LHCN-M2 (cell line): ENCODE measurements at places on chromosomes 3 and 15.
A peak's percentile ranks its signal among the peaks of the same experiment; 100 is the strongest.

DNA sequence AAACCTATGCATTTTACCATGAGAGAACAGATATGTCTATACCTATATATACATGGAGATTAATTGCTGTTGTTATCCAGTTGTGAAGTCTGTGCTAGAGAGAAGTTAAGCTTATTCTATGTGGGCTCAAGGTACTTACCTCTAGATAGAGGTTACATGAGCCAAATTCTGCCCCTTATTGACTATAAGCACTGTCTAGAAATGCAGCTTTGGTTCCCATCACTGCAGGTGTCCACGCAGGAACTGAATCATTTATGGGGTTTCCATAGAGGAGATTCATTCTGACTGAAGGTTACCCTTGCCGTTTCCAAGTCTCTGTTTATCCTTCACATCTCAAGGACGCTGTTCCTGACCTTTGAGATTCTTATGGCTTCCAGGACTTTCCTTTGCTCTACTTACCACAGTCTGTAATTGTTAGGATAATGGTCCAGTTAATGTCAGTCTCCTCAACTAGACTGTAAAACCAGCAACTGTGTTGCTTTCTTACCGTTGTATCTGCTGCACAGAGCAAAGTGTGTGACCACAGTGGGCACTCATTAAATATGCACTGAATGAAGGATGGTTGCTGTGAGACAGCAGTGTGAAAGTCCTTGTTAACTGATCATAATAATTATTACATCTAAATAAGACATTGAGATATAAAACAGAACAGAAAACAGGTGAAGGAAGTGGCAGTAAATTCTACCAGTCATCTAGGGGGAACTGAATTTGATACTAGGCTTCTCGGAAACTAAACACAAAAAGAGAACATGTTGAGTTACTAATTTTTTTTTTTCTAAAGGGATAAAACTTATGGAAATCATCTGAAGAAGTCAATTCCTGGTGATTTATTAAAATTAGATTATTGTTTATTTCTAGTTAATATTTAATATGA, 44.0 kb upstream of the BCL6 start:
- no peak for DNase-seq

DNA sequence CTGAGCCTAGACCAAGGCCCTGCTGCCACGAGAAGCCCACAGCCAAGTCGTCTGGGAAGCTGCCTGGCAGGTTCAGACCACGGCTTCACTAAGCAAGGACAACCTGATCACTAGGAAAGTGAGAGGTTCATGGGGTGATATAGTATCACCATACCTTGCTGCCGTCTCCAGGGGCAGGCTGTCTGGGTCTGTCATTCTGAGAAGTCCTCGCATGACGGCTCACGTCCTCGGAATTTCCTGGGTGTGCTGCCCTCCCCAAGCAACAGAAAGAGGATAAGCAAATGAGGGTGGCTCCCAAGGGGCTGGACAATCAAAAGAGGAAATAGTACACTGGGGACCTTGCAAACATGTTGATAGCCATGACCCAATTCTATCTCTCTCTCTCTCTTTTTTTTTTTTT, 207.4 kb upstream of the IGF1R start:
- DNase-seq = no peak

DNA sequence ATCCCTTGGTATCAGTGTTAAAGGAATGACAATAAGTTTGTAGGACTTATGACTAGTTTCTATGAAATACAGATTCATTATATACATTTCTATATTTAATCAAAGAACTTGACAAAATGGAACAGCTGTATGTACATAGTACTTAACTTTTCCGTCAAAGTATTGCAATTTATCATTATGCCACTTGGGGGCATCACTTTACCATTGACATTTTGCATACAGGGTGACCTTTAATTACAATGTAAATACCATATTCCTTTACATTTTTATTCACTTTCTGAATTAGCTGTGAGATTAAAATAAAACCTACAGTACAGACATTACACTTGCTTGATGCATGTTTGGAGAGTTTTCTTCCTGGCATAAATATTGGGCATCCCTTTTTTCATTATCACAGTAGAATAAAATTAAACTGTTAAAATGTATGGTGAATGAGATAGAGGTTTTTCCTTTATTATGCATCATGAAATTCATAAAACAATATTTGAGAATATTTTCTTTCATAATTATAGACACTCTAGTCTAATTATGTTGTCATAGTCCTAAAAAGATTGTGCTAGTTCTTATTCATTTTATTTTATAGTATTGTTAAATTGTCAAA, 6.9 kb downstream of the NEK11 start:
- DNase-seq = peak; percentile 44

DNA sequence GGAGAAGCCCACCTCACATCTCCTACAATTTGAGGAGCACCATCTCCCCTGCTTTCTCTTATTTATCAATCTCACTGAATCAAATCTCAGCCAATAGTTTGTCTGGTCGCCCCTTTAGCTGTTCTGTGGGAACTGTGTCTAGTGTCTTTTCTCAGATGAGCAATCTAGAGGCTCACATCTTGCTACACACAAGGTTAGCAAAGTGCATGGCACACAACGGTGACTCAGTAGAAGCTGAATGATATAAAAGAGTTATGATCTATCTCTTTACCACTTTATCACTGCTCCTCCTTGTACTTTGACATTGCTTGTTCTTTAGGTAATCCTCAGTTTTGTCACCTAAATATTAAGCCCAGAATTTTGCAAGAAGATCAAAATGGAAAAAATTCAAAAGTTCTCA, 16.8 kb upstream of the COLQ start:
- no peak for DNase-seq

DNA sequence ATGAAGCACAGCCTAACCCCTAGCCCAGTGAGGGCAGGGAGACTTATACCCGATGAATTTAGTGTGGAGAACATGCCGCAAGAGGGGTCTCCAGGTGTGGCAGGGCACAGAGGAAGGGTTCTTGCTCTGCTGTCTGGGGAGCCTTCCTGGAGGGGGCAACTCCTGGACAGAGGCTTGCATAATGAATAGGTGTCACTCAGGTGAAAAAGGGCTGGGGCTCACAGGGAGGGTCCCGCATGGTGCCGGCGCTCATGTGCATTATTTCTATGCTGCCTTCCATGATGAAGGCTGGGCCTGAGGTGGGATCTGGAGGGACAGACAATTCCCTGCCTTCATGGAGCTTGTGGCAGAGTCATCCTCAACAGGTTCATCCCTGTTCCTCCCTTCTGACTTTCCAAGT, 51.5 kb downstream of the ITGA11 start:
- DNase-seq = no peak

- no peak for DNase-seq
These were observed 108.1 kb downstream of the KLF13 start for GRCh38 chr15:31434588-31435260.

GRCh38 chr3:160643994-160644393, 33.0 kb upstream of the ARL14 start:
- DNase-seq = no peak

GRCh38 chr15:71730277-71731144, 79.8 kb upstream of the NR2E3 start:
- peak; percentile 59 for DNase-seq
